ENCODE measurements at places on chromosomes 2 and 18.

- DNase-seq, result no peak
Observed at GRCh38 chr2:68738906-68739594, 4.4 kb downstream of the ARHGAP25 start.

DNA sequence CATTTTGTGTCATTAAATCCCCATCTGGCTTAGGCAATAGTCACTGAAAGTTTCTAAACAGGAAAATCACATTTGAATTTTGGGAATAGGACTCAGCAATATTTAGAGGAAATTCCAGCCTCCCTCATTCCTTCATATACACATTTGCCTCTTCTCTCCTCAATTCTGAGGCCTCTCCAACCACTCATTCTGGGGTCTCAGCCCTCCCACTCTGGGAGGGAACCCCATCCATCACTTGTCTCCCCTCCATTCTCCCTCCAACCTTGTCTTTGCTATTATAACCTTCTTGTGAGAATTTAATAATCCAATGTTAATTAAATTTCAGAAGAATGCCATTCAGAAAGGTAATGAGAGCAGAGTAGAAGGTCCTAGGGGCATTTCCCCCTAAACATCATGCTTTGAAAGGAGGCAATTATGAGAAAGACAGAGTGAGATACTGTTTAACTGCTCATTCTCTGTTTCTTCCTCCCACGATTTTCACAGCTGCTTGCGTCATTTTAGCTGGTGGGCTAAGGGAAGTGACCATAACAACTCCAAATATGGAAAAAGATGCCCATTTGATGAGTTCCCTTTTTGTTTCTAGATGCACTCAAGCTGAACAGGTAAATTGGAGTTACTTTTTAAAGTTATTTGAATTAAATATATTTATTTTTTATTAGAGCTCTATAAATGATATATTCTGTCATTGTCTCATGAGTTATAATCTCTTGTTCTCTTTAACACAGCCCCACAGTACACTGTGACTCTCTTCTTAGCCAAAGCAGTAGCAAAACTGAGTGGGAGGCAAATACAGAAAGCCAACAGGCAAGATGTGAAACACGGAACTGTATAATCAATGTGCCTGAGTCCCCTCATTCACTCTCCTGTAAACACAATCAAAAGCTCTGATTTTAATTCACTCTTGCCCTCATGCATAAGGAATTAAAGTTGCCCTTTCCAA lies 135.1 kb downstream of the DLGAP1 start:
- DNase-seq, result no peak

GRCh38 chr2:204336153-204336744 lies 209.0 kb upstream of the PARD3B start:
- DNase-seq, result no peak

GRCh38 chr2:15363734-15364133 lies 197.4 kb downstream of the NBAS start:
- no peak for DNase-seq

GRCh38 chr2:6800553-6800952 lies 65.2 kb downstream of the CMPK2 start:
- DNase-seq, result no peak

DNA sequence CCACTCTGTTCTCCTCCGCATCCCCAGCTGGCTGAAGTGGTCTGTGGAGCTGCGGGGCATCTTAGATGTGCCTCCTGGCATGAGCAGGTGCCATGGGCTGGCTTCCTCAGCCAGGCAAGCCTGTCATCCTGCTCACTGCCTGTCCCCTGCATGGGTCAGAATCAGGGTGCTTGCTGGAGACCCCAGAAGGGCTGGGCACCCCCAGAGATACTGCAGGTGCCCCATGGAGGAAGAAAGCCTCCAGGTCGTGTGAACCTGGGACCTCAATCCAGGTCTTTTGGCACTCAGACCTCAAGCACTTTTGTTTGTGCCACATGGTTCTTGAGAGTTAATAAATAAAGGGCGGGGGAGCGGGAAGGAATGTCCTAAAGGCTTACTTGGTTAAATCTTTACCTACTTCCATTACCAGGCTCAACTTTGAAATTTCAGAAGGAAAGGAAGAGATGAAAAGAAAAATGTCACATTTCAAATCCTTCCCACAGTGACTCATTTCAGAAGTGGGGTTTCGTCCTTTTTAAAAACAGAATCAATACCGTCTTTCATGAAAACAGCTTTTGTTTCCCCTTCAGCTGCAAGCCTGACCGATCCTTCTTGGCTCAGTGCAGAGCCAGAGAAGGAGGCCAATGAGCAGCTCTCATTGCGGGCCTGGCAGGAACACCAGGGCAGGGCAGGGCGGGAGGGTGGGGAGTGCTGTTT lies 69.9 kb downstream of the RHOB start:
- no peak for DNase-seq

DNA sequence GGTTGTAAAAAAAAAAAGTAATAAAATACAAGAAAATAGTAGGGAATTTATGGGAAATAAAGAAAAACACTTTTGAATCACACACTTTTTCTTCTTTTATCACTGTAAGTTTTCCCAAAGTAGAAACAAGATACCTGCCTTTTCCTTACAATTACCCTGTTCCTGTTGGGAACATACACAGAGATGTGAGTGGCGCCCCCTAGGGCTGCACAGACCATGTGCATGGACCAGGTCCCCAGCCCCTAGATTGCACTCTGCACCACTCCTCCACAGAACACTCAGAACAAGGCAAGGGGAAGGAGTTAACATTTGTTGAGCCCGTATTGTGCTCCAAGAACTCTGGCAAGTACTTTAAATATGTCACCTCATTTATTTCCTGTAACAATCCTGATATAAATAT lies 118.7 kb upstream of the NRP2 start:
- DNase-seq, result no peak

DNA sequence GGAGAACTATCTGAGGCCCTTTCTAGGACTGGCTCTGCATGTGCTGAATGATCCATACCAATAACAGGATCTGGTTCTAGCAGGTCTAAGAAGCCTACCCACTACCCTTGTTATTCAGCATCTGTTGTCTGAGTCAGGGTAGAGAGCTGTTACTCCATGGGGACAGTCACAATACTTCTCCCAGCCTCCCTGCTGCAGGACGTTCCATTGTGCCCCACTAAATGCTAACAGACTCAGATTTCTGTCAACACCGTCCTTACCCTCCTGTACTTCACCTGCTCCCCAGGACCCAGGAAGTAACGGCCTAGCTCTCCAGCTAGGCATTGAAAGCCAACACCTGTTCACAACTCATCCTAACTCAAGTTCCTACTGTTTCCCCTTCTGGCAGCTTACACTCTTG lies 719.7 kb upstream of the ID2 start:
- DNase-seq, result no peak
